Epithelial cell of umbilical artery (primary cell): ENCODE measurements at places on chromosomes 6 and 20. TPM values are rescaled to one million over a fixed set of nuclear protein-coding genes. Genes with fewer than 3 reads are reported as not detected.

The DCDC2 gene
- under 0.01 and 0.15 TPM in 2 replicates for total RNA-seq

The MANEA gene
- 15.3 and 21.0 TPM in 2 replicates for total RNA-seq

The SLC35F1 gene
- total RNA-seq, result under 0.01 TPM in 1 of 2 replicates, not detected in the other

The RHAG gene
- not detected in 2 replicates for total RNA-seq

The SAYSD1 gene
- 6.8 and 14.9 TPM in 2 replicates for total RNA-seq

The THEMIS gene
- total RNA-seq, result not detected in 2 replicates

The LHFPL5 gene
- not detected in 2 replicates for total RNA-seq

The SLC22A2 gene
- total RNA-seq, result not detected in 2 replicates

The KHDC1L gene
- not detected in 2 replicates for total RNA-seq

The GABRR1 gene
- not detected in 2 replicates for total RNA-seq

The TMEM63B gene
- total RNA-seq, result 12.7 and 19.3 TPM in 2 replicates

The KCNK16 gene
- not detected in 2 replicates for total RNA-seq

The TRERF1 gene
- under 0.01 and 0.30 TPM in 2 replicates for total RNA-seq

The PACSIN1 gene
- total RNA-seq, result not detected in 2 replicates

The ZC3H12D gene
- not detected in 2 replicates for total RNA-seq

The PLCB4 gene
- 1.6 and 3.6 TPM in 2 replicates for total RNA-seq

The MEP1A gene
- total RNA-seq, result not detected in 2 replicates

The RSPH4A gene
- under 0.01 TPM in 1 of 2 replicates, not detected in the other for total RNA-seq

The HDGFL1 gene
- total RNA-seq, result not detected in 2 replicates

The ANKRD6 gene
- total RNA-seq, result 4.1 and 4.9 TPM in 2 replicates

The OR2J3 gene
- total RNA-seq, result not detected in 2 replicates

The SIRPG gene
- total RNA-seq, result not detected in 2 replicates

The RIPOR2 gene
- 0.46 TPM in 1 of 2 replicates, not detected in the other for total RNA-seq

The EBF4 gene
- total RNA-seq, result 0.76 and 1.9 TPM in 2 replicates

The MUC22 gene
- not detected in 2 replicates for total RNA-seq

The PKIB gene
- total RNA-seq, result 0.76 and 0.97 TPM in 2 replicates

The CD24 gene
- total RNA-seq, result 0.46 and 0.97 TPM in 2 replicates

The BAG2 gene
- total RNA-seq, result 4.2 and 7.3 TPM in 2 replicates

The SIGLEC1 gene
- total RNA-seq, result not detected in 2 replicates

The SSR1 gene
- 79.9 and 116 TPM in 2 replicates for total RNA-seq

The GABBR1 gene
- total RNA-seq, result 3.6 and 11.6 TPM in 2 replicates

The TSPO2 gene
- not detected in 2 replicates for total RNA-seq

The PBOV1 gene
- not detected in 2 replicates for total RNA-seq
